ENCODE measurements at places on chromosomes 12 and 14.

DNA sequence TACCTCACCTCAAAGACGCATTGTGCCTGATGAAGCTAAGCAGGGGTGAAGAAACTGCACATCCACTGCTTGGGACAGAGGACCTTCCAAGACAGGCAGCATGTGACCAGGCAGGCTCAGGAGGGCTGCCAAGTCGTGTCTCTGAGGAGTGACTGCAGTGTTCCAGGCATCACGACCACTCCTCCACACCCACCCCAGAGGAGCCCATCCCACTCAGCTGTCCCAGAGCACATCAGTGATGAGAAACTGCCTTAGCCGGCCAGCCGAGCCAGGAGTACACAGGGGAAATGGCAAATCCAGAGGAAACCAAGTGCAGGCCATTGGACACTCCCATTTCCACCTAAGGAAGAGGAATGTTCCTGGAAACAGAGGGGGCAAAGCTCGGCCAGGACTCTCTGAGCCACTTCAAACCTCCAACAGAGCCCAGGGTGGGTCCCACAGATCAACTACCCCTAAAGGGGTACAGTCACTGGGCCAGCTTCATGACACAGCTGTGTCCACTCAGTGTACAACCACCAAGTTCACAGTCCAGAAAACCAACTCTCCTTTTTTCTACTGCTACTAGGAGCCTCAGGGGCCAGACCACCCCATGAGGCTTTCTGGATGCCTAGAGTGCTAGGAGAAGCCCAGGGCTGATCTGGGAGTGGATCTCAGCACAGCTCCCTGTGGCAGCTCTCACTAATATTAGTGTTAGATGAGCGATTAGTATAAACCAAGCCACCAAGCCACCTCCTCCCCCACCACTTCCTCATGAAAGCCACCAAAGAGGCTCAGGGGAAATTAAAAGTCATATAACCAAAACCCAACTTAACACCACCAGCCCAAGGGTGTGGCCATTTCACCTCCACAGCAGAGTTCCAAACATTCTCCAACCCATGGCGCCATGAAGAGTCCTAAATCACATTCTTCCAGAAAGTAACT, 15.4 kb downstream of the PXN start:
- DNase-seq = no peak

DNA sequence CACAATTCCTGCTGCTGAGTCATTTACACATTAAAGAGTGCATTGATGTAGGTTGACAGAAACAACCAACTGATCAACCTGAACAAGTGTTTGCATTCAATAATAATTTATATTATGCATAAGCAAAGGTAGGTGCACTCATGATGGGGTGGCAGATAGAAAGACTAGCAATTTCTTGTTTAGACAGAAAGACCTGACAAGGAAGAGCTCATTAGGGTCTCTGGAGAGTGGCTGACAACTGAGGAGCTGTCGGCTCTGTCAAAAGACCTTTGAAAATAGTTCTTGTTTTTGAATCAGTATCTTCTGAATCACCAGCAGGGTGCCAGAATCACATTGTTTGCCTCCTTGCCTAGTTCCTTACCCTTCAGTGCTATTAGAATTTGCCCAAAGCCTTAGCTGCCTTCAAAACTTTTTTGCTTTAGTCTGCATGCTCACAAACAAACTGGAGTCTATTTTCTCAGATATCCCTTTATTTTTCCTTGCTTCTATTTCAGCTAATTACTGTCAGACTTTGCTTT, 234.7 kb downstream of the BTG1 start:
- DNase-seq = no peak

DNA sequence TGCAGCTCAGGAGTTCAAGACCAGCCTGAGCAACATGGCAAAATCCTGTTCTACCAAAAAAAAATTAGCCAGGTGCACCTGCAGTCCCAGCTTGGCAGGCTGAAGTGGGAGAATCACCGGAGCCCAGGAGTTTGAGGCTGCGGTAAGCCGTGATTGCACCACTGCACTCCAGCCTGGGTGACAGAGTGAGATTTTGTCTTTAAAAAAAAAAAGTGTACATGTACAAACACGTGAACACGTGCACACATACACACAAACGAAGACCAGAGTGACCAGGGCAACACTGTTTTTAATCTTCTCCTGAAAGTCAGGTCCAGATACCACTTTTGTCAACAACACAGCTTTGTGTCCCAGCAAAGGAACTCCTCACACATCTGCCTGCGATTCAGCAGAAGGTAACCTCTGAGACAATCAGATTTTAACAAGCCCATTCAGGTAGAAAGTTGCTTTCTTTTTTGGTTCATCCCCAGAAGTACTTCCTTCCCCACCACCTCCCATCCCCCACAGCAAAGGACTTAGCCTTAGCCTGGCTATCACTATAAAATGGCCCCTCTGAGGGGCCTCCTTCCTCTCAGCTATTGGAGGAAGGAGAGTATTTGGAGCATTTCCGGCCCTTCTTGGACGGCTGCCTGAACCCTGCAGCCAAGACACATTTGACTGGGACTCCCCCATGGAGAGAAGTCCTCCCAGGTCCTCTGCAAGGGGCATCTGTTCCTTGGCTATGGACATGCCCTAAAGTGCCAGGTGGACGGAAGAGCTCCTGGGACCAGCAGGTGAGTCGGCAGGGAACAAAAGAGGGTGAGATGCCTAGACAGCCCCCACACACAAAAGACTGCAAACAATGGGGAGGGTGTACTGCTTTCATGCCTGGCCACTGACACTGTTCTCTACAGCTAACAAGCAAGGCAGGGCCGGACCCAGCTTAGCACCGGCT, 9.8 kb downstream of the CTDSP2 start:
- DNase-seq = peak; percentile 78

DNA sequence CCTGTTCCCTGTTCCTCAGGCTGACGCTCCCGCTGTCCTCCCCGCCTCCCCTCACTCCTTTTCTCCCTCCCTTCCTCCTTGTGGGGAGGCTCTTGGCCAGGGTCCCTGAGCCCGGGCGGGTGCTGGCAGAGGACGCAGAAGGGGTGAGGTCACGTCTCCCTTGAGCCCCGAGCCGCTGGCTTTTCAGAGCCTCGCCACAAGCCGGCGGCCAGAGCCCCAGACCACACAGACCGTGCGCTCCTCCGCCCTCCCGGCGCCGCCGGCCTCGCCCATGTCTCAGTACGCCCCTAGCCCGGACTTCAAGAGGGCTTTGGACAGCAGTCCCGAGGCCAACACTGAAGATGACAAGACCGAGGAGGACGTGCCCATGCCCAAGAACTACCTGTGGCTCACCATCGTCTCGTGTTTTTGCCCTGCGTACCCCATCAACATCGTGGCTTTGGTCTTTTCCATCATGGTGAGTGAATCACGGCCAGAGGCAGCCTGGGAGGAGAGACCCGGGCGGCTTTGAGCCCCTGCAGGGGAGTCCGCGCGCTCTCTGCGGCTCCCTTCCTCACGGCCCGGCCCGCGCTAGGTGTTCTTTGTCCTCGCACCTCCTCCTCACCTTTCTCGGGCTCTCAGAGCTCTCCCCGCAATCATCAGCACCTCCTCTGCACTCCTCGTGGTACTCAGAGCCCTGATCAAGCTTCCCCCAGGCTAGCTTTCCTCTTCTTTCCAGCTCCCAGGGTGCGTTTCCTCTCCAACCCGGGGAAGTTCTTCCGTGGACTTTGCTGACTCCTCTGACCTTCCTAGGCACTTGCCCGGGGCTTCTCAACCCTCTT, at the start of gene TMEM233:
TSS of gene TMEM233 (plus strand) at position 197 of the 821 bp plus-strand sequence. CDS start at position 272, 75 bp downstream.
- DNase-seq = no peak

GRCh38 chr12:41850046-41850445, 294.6 kb downstream of the GXYLT1 start:
- DNase-seq = no peak

DNA sequence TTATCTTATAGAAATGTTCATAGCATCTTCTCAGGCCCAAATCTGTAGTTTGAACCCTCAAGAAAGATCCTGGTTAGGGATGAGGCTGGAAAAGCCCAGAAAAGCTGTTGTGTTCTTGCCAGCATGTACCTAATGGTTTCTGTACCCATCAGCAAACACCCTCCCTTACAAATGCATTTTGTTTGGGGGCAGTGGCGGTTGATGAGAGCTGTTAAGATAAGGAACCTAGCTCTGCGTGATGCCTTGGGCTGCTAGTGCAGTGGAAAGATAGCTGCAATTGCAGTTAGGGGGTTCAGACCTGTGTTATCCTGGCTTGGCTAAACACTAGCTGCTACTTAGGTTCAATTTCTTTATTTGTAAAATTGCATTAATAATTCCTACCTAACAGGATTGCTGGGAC, 3.6 kb downstream of the TPH2 start:
- DNase-seq = no peak

GRCh38 chr14:100221533-100222223, 17.3 kb upstream of the YY1 start:
- DNase-seq = peak; percentile 67

GRCh38 chr12:93079271-93079670, 150.2 kb upstream of the EEA1 start:
- DNase-seq = no peak

DNA sequence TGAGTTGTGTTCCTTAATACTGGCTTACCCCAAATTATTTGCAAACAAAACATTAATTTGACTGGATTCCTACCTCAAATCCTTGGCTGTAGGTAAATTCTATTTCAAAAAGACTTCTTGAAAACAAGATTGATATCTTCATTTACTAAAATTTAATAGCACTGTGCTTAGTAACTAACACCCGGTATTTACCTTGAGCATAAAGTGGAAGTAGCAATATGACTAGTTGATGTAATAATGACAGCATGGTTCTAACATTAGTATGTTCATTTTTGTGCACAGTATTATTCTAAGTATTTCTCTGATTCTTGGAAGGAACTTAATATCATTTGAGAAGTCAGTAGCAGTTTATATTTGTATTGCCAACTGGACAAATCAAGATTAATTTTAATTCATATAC, 96.8 kb downstream of the PPHLN1 start:
- DNase-seq = no peak

GRCh38 chr14:68866991-68867533, 74.2 kb upstream of the ZFP36L1 start:
- no peak for DNase-seq

Data from MM.1S (cell line).